NCI-H2107 (cell line): ENCODE measurements at places on chromosomes 5 and 9.

- no peak for DNase-seq
Observed at GRCh38 chr5:158699298-158699880, 400.3 kb downstream of the EBF1 start.

DNA sequence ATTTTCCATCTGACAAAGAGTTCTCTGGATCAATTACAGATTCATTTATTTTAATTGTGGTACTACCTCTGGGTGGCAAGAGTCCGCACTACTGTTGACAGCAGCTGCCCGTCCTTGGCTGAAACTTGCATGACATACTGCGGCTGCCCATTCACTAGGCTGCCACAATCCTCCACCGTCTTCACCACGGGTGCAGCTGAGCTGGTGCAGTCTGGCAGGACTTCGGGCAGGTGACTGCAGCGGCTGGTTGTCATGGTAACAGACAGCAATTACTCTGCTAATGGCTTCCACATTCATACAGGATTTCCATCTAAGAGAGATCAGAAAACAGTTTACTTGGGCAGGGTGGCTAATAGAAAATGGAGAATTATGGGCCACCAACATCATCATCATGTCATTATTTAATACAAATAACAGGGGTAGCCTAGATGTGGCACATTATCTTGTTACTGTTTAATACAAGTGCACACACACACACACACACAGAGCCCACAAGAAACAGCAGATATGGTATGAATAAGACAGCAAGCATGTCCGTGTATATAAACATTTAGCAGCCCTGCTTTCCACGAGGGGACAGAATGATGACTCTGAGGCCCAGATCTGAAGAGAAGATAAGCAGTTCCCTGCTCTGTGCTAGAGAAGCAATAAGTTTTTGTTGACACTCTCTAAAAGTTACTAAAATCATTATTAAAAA, 112.3 kb downstream of the MARCHF3 start:
- DNase-seq: peak; percentile 59

DNA sequence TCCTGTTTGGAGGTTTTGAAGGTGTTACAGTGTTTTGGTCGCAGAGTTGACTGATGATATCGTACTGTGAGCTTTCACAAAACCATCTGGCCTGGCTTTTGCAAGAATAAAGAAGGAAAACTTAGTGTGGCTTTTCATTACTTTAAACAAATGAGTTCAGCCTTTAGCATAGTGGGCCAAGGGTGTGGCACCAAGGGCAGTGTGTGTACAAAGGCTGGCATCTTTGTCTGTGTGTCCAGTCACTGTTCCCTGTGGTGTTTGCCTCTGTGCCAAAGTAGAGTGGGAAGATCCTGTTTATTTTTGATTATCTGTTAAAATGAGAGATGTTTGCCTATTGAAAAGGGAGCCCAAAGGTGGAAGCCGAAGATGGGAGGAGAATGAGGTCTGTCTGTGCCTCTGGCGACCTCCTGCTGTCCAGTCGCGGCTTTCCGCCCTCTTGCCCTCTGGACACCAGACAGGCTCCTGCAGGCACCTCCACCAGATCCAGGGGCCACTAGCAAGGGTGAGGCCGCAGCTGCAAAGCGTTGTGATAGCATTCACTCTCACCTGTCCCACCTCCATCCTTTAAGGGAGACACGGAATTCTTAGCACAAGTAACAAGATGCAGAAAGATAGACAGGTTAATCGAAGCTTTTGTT, 113.7 kb downstream of the TRIO start:
- no peak for DNase-seq

DNA sequence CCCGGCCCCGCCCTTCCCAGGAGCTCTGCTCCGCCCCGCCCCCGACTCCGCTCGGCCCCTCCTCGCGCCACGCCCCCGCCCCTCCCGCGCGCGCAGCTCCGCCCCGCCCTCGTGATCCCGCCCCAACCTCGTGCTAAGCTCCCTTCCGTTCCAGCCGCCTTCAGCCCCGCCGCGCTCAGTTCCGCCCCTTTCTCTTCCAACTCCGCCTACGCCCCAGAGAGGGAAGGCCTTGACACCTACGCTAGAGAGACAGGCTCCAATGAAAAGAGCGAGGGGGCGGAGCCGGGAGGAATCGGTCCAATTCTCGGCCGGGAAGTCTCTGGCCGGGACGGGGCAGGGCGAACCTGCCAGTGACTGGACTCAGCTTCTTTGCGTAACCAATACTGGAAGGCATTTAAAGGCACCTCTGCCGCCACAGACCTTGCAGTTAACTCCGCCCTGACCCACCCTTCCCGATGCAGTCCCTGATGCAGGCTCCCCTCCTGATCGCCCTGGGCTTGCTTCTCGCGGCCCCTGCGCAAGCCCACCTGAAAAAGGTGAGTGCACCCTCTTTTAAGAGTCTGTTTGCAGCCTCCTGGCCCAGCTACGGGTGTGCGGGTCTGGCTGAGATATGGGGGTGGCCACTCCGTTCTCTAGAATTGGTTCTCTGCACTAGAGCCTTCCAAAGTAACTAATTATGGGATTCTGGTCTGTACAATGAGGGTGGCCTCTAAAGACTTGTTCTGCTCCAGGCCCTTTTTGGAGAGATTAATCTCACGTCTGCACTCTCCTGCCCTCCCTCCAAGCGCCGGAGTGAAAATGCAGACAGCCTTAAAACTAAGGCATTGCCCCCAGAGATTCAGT, at the start of gene GM2A:
TSS of gene GM2A (plus strand) at position 424 of the 843 bp plus-strand sequence. CDS start at position 456, 32 bp downstream.
- peak; percentile 74 for DNase-seq

- no peak for DNase-seq
Observed at GRCh38 chr9:107155244-107155817, 127.7 kb upstream of the RAD23B start.
